ENCODE measurements at places on chromosomes 13 and 19.

DNA sequence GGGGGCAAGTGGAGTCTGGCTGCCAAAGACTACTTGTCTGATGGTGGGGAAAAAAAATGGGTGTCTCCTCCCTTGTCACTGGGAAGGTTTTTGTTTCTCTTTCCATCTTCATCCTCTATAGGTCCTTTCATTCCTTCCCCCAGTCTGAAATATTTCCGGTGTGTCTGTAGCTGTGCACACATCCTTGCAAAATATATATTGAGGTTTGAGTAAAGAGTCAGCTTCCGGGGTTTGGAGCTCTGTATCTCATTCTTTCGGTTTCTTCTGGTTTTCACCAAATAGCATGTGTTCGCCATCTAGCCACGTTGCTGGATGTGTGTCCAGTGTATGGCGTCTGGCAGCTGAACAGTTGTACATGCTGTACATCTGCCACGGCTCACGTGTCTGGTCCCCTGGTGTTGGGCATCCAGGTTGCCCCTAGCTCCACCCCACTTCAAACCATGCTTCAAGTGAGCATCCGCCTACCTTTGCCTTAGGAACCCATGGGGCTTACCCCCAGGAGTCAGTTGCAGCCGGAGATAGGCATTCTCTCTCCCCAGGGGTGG, 142.2 kb downstream of the SIPA1L3 start:
- DNase-seq = peak; percentile 14

- DNase-seq = no peak
These were observed 8.2 kb downstream of the GRIN3B start for GRCh38 chr19:1008268-1009040.

GRCh38 chr13:102913914-102914313, 68.1 kb downstream of the ERCC5 start:
- DNase-seq = peak; percentile 79

GRCh38 chr19:5006201-5006600, 37.3 kb downstream of the KDM4B start:
- DNase-seq = no peak

- DNase-seq = no peak
These were observed 1.6 kb upstream of the TPM4 start for GRCh38 chr19:16074488-16075365.

DNA sequence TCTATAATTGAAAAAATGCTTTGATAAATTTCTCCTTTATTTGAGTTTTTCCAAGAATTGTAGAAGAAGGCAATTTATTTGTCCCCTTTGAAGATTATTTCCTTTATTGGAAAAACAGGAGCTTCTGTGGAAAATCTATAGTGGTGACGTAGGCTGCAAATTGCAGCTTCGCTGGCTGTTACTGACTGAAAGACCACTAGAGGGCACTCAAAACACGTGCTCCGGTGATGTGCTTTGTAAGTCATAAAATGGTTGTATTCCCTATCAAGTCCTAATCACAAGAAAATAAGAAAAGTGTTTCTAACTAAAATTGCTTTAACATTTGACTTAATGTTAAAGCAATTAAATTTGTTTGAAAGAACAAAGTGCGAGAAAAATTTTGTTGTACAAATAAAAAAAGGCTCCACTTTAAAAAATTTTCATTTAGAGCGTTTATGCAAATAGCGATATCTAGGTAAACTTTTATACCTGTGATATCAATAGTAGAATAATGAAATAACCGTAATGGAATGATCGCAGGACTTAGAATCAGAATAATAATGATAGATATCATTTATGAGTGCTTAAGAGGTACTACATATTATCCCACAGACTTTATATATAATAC, 638.2 kb upstream of the SPRY2 start:
- peak; percentile 59 for DNase-seq

DNA sequence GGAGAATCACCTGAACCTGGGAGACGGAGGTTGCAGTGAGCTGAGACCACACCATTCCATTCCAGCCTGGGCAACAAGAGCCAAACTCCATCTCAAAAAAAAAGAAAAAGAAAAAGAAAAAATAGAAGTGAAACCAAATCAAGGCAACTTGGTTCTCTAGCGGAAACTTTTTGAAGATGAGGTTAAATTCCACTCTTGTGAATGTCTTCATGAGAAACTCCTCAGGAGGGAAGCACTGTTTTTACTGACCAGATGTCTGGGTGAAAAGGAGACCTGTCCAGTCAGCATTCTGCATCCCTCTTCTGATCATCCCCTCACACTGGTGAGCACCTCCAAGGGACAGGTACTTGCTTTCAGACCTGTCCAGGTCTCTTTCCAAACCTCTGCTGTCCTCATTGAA, 15.8 kb downstream of the BRD4 start:
- no peak for DNase-seq

DNA sequence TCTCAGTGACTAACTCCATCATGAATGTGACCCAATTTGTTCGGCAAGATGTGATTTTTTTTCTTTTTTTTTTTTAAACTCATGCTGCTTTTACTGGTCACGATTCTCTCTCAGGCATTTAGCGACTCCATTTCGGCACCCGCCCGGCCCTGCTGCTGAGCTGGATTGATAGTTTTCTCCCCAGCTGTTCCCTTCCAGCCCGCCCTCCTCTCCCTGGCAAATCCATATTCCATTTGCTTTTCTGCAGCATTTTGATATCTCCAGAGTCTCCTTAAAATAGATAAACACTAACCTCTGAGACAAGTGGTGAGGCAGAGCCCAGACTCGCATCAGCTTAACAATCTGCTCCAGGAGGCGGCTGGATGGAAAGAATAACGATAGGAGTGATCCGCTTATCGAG, 55.5 kb upstream of the KATNAL1 start:
- DNase-seq = no peak

- DNase-seq = no peak
These were observed 19.4 kb upstream of the KLF5 start for GRCh38 chr13:73039201-73040108.

- no peak for DNase-seq
These were observed 748.2 kb upstream of the SLITRK5 start for GRCh38 chr13:86922936-86923335.

- no peak for DNase-seq
These were observed 557.0 kb downstream of the SLITRK1 start for GRCh38 chr13:83325125-83325853.

- no peak for DNase-seq
These were observed 1.1 kb upstream of the PRAM1 start for GRCh38 chr19:8503510-8503909.

- no peak for DNase-seq
These were observed 1256.5 kb downstream of the EFNB2 start for GRCh38 chr13:105278943-105279381.
